ENCODE measurements at places on chromosomes 6 and 20. TPM values are rescaled to one million over a fixed set of nuclear protein-coding genes. Genes with fewer than 3 reads are reported as not detected.

Gene COX7A2
- 301 TPM for total RNA-seq

Gene SMIM8
- 11.1 TPM for total RNA-seq

Gene HLA-DMB
- total RNA-seq, result 341 TPM

GRCh38 chr20:17431621-17432364, 99.4 kb downstream of the BFSP1 start:
- peak; percentile 24 for DNase-seq

- DNase-seq, result no peak
Measured at GRCh38 chr6:133392015-133392414, 150.9 kb downstream of the EYA4 start.

GRCh38 chr6:111551521-111552231, 54.0 kb downstream of the TRAF3IP2 start:
- DNase-seq, result no peak

DNA sequence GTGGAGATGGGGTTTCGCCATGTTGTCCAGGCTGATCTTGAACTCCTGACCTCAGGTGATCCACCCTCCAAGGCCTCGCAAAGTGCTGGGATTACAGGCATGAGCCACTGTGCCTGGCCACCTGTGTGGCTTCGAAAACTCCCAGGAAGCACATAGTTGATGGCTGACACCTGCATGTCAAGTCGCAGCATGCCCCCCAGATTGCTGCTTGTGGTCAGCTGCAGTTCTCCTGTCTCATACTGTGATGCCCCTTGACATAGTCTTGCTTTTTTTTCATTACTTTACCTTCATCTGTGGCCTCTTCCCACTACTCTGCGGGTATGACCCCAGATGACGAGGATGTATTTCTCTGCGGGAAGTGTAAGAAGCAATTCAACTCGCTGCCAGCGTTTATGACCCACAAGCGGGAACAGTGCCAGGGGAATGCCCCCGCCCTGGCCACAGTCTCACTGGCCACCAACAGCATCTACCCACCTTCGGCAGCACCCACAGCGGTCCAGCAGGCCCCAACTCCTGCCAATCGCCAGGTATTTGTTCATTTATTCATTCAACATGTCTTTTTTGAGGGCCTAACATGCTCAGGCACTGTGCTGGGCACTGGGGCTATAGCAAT, 13.1 kb downstream of the ZNF341 start:
- no peak for DNase-seq

GRCh38 chr6:28425944-28426541, 17.2 kb downstream of the ZSCAN23 start:
- DNase-seq, result no peak

GRCh38 chr6:159434410-159434809, 258.6 kb downstream of the SOD2 start:
- DNase-seq, result no peak

DNA sequence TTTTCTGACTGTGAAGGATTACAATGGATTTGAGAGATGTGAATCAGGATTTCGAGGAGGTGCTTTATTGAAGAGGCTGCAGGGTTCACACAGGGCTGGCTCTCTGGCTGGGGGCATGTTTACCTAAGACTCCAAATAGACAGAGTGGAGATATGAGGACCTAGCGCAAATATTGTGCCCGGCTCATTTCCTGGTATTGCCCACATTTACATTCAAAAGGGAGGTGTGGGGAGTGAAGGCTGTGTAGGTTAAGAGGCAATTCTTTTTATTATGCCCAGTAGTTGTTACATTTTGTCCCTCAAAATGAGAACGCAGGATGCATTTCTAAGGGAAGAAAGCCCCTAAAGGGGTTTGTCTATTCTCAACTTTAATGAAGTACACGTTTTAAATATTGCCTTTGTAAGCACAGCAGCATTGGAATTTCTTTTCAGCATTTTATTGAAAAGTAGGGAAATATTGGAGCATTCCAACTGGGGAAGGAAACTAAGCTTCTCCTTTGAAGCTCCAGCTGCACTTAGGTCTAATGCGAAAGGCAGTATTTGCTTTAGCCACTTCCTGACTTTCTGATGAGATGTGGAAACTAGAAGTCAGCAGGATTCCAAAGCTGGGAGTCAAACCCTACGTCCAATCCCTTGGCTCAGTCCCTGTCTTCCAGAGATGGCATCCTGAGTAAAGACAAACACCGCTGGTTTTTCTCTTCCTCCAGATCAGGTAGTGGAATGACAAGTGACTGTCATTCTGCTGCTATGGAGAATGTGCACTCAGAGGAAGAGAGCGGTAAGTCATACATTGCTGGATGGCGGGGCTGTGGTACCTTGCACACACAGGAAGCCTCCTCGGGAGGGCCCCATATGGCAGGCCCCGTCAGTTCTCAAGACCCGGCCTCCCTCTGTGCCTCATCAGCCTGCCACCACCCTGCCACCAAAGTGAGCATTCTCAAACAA, 70.7 kb downstream of the MYB start:
- no peak for DNase-seq

Measured in activated B cell treated with CpG ODN at 0.5 μM for 24 hours (primary cell).